Spinal cord (tissue), 10 donors: ENCODE measurements at places on chromosomes 3 and 15.

DNA sequence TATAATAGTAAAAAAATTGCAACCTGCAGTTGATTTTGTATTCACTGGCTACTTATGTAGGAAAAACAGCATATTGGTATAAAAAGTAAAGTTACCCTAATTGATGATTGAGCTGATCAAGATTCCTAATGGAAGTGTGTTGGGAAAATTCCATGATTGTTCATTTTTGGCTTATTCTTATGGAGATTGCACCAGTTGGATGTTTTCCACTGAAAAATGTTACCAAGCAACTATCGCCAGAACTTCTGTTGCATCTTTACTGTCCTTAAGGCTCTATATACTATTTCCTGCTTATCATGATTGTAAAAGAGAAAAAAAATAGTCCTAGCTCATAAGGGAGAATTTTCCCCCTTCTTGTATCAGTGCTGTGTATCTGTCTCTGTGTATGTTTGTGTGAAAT, 48.6 kb downstream of the SLC25A26 start:
- DNase-seq, result no peak

GRCh38 chr15:85622221-85622831, 172.4 kb downstream of the KLHL25 start:
- DNase-seq, result no peak

GRCh38 chr3:195048059-195048905, 222.7 kb downstream of the XXYLT1 start:
- no peak for DNase-seq

- DNase-seq, result peak; percentile 94
These were observed 44.2 kb downstream of the SGO1 start for GRCh38 chr3:20141851-20142250.

DNA sequence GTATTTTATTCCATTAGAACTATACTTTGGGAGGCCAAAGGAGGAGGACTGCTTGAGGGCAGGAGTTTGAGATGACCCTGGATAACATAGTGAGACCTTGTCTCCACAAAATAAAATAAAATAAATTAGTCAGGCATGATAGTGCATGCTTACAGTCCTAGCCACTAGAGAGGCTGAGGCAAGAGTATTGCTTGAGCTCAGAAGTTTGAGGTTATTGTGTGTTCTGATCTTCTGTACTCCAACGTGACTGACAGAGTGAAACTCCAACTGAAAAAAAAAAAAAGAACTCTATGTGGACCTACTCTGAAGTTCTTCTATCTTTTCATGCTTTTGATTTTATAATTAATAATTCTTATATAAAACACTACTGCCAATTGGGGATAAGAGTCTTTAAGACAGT, 1560.0 kb upstream of the GBE1 start:
- DNase-seq, result no peak

DNA sequence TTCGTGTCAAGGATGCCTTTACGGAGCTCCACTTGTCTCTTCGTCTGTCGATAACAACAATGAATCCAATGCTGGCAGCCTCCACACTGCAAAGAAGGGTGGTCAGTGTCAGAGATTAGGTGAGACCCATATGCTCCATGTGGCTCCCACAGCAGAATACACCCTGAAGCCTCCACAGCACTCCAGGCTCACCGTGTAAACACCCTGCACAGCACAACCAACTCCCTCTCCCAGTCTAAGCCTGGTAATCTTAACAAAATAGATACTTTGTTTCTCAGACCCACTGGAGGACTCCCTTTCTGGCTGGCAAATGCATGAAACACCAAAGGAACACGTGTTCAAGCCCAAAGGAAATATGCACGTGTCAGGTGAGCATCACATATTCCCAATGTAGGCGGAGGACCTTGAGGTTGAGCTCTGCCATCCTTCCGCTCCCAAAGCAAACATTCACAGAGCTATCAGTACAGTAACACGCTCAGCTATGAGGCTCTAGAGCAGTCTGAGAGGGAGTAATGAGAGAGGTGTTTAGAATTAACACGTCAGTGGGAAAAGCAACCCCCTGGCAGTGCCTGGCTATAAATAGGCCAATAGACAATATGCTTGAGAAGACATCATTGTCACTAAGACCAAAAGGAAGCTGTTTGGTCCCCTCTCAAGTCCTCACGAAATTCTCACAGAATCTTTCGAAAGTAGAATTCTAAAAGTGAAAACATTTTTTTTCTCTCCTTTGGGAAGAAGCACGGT, 86.7 kb downstream of the MCF2L2 start:
- no peak for DNase-seq

- no peak for DNase-seq
These were observed 72.7 kb upstream of the FNDC3B start for GRCh38 chr3:171966533-171967136.

- DNase-seq, result no peak
These were observed 219.3 kb downstream of the EBLN2 start for GRCh38 chr3:73280746-73281145.

GRCh38 chr3:101619734-101620133, 45.8 kb downstream of the PCNP start:
- no peak for DNase-seq

DNA sequence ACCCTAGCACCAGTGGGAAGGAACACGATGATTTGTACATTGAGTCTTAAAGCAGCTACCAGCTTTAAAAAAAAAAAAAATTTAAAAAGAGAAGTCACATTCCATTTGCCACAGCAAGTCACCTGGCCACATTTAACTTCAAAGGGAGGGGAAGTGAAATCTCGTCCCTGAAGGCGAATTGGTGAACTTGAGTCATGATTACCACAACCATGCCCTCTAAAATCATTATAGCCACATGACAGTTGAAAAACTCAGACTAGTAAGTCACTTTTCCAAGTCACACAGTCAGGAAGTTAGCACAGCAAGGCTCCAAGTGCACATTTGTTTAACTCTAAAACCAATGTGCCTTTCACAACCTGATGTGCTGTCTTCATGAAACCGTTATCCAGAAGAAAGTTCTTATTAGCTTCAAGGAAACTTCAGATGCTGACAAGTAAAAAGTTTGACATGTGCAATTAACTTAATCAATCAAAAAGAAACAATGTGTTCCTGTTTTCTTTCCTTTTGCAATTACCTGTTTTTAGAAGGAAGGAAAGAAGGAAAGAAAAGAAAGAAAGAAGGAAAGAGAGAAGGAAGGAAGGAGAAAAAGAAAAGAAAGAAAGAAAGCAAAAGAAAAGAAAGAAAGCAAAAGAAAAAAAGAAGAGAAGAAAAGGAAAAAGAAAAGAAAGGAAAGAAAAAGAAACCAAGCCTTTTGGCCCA, 8.3 kb upstream of the THSD4 start:
- no peak for DNase-seq

GRCh38 chr15:89148126-89148525, 59.9 kb downstream of the ABHD2 start:
- no peak for DNase-seq

DNA sequence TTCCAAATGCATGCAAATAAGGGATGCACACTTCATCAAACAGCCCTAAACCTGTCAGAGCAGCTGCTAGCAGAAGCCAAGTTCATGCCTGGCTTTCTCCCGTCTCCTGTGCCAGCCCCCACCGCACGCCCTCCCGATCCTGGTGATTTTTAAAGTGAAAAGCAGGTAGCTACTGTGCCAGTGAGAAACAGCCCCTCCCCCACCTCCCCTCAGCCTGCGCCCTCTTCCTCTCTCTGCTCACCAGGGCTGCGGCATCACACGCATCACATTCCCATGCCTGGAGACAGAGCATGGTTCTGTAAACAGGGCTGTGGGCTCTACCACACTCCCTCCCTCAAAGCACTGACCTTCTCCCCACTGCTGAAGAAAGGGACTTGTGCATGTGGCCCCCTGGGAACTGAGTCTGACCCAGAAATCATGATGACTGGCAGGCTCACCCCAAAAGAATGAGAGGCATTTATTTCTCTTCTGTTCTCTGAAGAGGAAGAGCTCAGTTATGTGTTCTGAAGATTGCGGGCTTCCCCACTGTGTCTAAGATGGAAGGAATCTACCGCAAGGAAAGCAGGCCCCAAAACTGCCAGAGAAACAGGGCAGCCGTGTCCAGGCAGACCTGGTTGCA, 14.5 kb upstream of the SLC6A1 start:
- DNase-seq, result no peak

- no peak for DNase-seq
These were observed 21.7 kb downstream of the XYLB start for GRCh38 chr3:38368238-38368637.

- DNase-seq, result no peak
These were observed 275.4 kb downstream of the NEK10 start for GRCh38 chr3:27093771-27094170.

- DNase-seq, result no peak
These were observed 3.9 kb upstream of the CSK start for GRCh38 chr15:74777769-74778598.

DNA sequence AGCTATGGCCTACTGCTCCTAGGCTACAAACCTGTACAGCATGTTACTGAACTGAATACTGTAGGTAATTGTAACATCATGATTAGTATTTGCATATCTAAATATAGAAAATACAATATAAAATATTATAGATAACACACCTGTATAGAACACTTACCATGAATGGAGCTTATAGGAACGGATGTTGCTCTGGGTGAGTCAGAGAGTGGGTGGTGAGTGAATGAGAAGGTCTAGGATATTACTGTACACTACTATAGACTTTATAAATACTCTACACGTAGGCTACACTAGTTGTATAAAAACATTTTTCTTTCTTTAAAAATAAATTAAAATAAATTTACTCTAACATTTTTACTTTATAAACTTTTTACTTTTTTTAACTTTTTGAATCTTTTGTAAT, 224.0 kb upstream of the CBLB start:
- DNase-seq, result no peak

DNA sequence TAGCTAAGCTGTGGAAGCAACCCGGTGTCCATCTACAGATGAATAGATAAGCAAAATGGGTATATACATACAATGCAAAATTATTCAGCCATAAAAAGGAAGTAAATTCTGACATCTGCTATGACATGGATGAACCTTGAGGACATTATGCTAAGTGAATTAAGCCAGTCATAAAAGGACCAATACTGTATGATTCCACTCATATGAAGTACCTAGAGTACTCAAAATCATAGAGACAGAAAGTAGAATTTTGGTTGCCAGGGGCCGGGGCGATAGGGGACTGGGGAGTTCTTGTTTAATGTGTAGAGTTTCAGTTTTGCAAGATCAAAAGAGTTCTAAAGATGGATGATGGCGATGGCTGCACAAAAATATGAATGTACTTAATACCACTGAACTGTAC, 10.3 kb downstream of the EID1 start:
- no peak for DNase-seq

- no peak for DNase-seq
These were observed 27.5 kb downstream of the FLNB start for GRCh38 chr3:58035524-58036255.

GRCh38 chr15:74778599-74778970, 3.3 kb upstream of the CSK start:
- no peak for DNase-seq

GRCh38 chr15:86183596-86184491, 104.2 kb downstream of the AGBL1 start:
- DNase-seq, result no peak
